LHCN-M2 (cell line): ENCODE measurements at places on chromosomes 2 and 18. TPM values are rescaled to one million over a fixed set of nuclear protein-coding genes. Genes with fewer than 3 reads are reported as not detected.

GRCh38 chr2:218891275-218892135 lies 10.9 kb downstream of the WNT10A start:
- DNase-seq = no peak

- DNase-seq = no peak
Observed at GRCh38 chr2:220904015-220904414, 668.1 kb downstream of the EPHA4 start.

DNA sequence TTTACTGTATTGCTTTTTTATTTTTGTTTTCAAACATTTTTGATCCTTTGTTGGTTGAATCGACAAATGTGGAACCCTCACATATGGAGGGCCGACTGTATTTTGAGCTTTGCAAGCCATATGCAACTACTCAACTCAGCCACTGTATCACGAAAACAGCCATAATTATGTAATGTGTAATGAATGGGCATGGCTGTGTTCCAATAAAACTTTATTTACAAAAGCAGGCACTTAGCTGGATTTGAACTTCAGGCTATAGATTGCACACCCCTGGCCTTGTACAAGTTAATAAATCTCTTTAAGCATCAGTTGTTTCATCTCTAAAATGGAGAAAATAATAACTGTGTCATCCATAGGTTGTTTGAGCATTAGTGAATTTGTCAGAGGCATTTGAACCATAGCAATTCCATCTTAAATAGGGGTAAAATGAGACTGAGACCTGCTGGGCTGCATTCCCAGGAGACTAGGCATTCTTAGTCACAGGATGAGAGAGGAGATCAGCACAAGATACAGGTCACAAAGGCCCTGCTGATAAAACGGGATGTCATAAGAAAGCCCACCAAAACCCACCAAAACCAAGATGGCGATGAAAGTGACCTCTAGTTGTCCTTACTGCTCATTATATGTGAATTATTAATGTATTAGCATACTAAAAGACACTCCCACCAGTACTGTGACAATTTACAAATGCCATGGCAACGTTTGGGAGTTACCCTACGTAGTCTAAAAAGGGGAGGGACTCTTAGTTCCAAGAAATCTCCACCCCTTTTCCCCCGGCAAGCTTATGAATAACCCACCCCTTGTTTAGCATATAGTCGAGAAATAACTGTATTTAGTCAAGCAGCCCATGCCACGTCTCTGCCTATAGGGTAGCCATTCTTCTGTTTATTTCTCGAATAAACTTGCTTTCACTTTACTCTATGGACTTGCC lies 13.7 kb upstream of the LTBP1 start:
- DNase-seq = no peak

DNA sequence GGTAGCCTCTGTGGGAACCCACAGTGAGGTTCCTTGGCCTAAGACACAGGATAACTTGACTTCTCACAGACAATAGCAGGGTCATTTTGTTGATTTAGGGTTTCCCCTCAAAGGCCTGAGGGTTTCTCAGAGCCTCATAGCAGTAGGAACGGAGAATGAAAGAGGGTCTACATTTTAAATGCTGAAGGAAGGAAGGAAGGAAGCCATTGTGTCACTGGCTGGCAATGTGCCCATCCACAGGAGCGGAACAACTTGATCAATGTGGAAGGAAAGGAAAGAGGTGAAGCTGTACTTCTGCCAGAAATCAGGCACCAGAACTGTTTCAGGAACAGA lies 5.1 kb downstream of the IL1B start:
- no peak for DNase-seq

GRCh38 chr2:177407031-177407430 lies 14.5 kb downstream of the AGPS start:
- DNase-seq = no peak

The SP140 gene
- 0.34 TPM in 1 of 2 replicates, not detected in the other for total RNA-seq

The C2orf78 gene
- total RNA-seq = 0.06 TPM in 1 of 2 replicates, not detected in the other

The BUB1 gene
- total RNA-seq = 85.4 and 104 TPM in 2 replicates

- no peak for DNase-seq
Observed at GRCh38 chr2:239001794-239002193, 153.9 kb downstream of the TWIST2 start.

DNA sequence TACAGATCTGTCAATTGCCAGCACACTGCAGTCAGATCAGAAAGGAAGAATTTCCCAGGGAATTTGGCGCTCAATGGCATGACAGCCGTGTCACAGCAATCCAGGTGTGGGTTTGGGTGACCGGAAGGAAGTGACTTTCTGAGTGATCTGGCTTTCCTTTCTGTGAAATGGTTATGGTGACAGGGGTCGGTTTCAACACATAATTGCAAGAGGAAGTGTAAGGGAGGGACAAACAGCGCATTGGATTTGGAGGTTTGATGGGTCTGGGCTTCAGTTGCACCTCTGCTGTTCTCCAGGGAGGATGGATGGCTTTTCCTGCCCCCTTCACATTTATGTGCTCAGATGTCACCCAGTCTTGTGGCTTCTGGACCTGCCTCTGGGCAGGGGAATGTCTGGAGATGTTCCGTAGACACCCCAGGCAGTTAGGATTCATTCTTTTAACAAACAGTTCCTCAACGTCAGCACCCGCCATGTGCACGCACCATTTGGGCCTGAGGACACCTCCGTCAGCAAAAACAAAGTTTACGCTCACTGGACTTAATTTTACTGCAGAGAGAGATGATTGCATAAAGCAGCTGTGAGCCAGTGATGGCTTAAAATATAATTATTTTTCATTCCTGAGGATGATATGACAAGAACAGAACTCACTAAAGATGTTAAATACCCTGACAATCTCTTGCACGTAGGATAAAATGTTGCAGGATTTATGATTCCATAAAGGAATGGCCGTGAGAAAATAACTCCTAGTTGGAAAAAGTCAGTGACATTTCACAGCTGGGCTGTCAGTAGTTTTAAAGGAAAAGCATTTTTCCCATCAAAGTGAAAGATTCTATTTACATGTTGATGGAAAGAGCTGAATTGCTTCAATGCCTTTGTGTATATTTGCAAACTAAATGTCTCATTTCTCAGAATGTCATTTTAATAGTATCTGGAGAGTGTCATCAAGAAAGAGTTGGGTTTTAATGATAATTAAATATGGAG lies 36.9 kb downstream of the MBP start:
- DNase-seq = no peak

The RAD51AP2 gene
- under 0.01 TPM in 1 of 2 replicates, not detected in the other for total RNA-seq

GRCh38 chr18:28113271-28114029 lies 63.5 kb downstream of the CDH2 start:
- no peak for DNase-seq

GRCh38 chr2:25388491-25388890 lies 46.8 kb upstream of the DNMT3A start:
- no peak for DNase-seq

The SERPINB12 gene
- 0.29 TPM in 1 of 2 replicates, not detected in the other for total RNA-seq

The KRTCAP3 gene
- 0.46 TPM in 1 of 2 replicates, not detected in the other for total RNA-seq

The DYNC1I2 gene
- 178 and 196 TPM in 2 replicates for total RNA-seq

- no peak for DNase-seq
Observed at GRCh38 chr2:6224267-6224666, 532.1 kb downstream of the SOX11 start.

The EVX2 gene
- not detected in 2 replicates for total RNA-seq

GRCh38 chr2:114797540-114797939 lies 355.1 kb downstream of the DPP10 start:
- DNase-seq = no peak

- no peak for DNase-seq
Observed at GRCh38 chr2:133312038-133312729, 256.1 kb downstream of the NCKAP5 start.

- DNase-seq = no peak
Observed at GRCh38 chr2:125721072-125721721, 934.8 kb upstream of the GYPC start.

DNA sequence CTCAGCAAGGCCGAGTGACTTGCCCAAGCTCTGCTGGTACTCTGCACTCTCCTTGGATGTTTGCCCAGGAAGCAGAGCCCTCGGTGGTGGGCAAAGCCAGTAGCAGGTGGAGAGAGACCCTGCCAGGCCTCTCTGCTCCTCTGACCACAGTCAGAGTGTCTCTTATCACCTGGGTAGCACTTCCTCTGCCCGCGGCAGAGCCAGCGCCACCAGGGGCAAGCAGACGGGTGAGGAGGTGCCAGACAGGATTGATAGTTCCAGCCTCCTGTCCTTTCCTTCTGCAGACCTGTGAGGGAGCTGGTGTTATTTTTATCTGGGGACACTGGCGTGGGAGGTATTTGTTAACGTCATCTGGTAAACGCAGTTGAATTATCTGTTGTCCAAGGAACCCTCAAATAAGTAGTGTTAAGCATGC lies 152.9 kb downstream of the SMAD7 start:
- DNase-seq = no peak

The UPP2 gene
- total RNA-seq = not detected in 2 replicates

GRCh38 chr18:69882965-69883668 lies 64.6 kb downstream of the CD226 start:
- DNase-seq = peak; percentile 32

The LCT gene
- 0.06 TPM in 1 of 2 replicates, not detected in the other for total RNA-seq

The SAG gene
- total RNA-seq = not detected in 2 replicates

The CMPK2 gene
- not detected in 2 replicates for total RNA-seq

- peak; percentile 49 for DNase-seq
Observed at GRCh38 chr2:219041252-219041651, at the start of gene CFAP65. CFAP65 (minus strand) TSS chr2:219041516; CDS start chr2:219039048, 2,468 bp downstream.

The TNFAIP6 gene
- total RNA-seq = 20.3 and 21.3 TPM in 2 replicates

DNA sequence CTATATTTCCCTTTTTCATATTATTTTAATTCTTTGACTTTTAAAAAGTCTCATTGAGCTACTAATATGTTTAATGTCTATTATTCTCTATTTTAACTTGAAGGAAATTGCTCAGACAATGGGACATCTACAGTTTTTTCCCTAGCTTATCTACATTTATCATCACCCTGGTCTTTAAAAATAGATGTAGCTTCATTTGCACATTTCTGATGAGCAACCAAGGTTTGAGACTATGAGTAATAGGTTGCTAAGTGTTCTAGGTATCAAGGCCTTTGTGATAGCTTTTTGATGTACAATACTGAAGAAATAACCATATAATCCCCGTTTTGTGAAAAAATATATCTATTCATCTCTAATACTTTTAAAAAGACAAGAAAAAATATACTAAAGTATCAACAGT lies 47.0 kb downstream of the STAT4 start:
- peak; percentile 13 for DNase-seq

DNA sequence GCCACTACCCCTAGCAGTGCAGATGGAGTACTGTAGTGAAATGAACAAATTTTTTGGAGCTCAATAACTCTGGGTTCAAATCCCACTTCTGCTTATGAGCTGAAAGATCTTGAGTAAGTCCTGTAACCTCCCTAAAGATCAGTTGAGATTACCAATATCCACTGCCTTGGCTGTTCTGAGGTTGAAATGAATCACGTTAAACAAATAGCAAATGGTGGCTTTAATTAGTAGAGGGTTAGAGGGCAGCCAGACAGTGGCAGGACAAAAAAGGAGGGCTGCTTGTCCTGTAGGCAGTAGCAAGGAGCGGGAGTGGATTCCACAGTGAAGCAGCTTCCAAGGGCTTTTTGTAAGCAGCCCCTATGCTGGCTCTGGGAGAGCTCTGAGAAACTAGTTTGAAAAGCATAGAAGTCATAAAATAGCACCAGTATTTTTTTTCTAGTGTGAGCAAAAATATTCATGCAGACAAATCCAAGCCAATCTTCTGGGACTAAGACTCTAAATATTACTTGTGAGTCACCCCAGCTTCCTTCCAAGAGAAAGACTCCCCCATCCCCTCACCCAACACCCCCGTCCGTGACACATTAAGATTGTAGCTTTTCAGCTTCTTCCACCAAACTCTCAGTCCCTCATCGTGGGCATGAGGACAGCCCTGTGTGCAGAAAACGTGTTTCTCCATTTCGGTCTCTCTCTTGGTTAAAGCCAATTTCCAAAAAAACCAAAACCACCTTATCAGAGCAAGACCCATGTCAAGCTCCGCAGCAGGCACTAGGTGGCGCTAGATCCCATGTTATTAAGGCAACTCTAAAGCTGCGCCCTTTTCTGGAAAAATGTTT lies 123.5 kb upstream of the LGALSL start:
- peak; percentile 72 for DNase-seq

The UGT1A3 gene
- not detected in 2 replicates for total RNA-seq

- no peak for DNase-seq
Observed at GRCh38 chr18:3225588-3225987, 5.8 kb upstream of the MYOM1 start.

The PSMA8 gene
- total RNA-seq = not detected in 2 replicates
